ENCODE measurements at places on chromosomes 7 and 10. TPM values are rescaled to one million over a fixed set of nuclear protein-coding genes. Genes with fewer than 3 reads are reported as not detected.

The HYAL4 gene
- not detected for total RNA-seq

The CDHR1 gene
- 0.75 TPM for total RNA-seq

The SHLD2 gene
- total RNA-seq = 23.2 TPM

The KIF20B gene
- total RNA-seq = 6.8 TPM

The CTTNBP2 gene
- total RNA-seq = 4.9 TPM

The CPA2 gene
- total RNA-seq = not detected

The KCNMA1 gene
- 45.8 TPM for total RNA-seq

DNA sequence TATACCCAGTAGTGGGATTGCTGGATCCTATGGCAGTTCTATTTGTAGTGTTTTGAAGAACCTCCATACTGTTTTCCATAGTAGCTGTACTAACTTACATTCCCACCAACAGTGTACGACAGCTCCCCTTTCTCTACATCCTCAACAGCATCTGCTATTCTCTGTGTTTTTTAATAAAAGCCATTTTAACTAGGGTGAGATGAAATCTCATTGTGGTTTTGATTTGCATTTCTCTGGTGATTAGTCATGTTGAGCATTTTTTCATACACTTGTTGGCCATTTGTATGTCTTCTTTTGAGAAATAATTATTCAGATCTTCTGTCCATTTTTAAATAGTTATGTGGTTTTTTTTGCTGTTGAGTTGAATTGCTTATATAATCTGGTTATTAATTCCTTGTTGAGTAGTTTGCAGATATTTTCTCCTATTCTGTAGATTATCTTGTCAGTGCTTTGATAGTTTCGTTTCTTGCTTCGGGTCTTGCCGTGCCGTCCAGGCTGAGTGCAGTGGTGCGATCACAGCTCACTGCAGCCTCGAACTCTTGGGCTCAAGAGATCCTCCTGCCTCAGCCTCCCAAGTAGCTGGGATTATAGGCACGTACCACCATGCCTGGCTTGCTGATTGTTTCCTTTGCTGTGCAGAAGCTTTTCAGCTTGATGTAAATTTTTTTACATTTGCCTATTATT lies 12.0 kb downstream of the MTG1 start:
- DNase-seq = peak; percentile 65
- H3K27me3 ChIP-seq = no peaks in the 10 kb centered on the region
- peaks cover 10% of the 10 kb centered on the region for H3K4me1 ChIP-seq
- peak overlapping the region; percentile 31 for H3K27ac ChIP-seq
- H3K36me3 ChIP-seq = peaks cover 25% of the 10 kb centered on the region
- no peak overlapping the region for H3K4me3 ChIP-seq

DNA sequence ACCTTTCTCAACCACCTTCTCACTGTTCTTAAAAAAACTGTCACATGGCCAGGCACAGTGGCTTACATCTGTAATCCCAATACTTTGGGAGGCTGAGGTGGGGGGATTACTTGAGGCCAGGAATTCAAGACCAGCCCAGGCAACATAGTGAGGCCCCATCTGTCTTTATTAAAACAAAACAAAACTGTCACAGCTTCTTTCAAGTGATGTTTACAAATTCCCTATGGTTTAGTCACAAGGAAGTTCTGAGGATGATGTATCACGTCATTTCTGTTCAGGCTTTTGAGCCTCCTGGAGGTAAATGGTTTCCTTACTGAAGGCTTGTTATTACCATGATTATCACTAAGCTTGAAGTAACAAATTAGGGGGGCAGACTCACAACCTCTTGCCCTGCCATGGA lies 186.2 kb downstream of the CFTR start:
- H3K4me1 ChIP-seq = peaks cover 19% of the 10 kb centered on the region
- H3K27me3 ChIP-seq = no peaks in the 10 kb centered on the region
- peak; percentile 69 for DNase-seq
- no peak overlapping the region for H3K4me3 ChIP-seq
- no peak overlapping the region for H3K27ac ChIP-seq

- no peak for DNase-seq
- no peaks in the 10 kb centered on the region for H3K27me3 ChIP-seq
- no peak overlapping the region for H3K4me3 ChIP-seq
- no peak overlapping the region for H3K27ac ChIP-seq
- no peaks in the 10 kb centered on the region for H3K36me3 ChIP-seq
- H3K4me1 ChIP-seq = no peaks in the 10 kb centered on the region
Observed at GRCh38 chr10:87608756-87609155, 50.9 kb upstream of the PAPSS2 start.

DNA sequence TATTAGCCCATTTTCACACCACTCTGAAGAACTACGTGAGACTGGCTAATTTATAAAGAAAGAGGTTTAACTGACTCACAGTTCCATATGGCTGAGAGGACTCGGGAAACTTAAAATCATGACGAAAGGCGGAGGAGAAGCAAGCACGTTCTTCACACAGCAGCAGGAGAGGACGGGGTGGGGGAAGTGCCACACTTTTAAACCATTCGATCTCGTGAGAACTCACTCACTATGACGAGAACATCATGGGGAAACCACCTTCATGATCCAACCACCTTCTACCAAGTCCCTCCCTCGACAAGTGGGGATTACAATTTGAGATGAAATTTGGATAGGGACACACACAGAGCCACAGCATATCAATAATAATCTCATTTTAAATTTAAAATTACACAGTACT lies 80.2 kb downstream of the VWDE start:
- H3K36me3 ChIP-seq = no peaks in the 10 kb centered on the region
- no peak overlapping the region for H3K4me3 ChIP-seq
- no peaks in the 10 kb centered on the region for H3K27me3 ChIP-seq
- H3K4me1 ChIP-seq = no peaks in the 10 kb centered on the region

DNA sequence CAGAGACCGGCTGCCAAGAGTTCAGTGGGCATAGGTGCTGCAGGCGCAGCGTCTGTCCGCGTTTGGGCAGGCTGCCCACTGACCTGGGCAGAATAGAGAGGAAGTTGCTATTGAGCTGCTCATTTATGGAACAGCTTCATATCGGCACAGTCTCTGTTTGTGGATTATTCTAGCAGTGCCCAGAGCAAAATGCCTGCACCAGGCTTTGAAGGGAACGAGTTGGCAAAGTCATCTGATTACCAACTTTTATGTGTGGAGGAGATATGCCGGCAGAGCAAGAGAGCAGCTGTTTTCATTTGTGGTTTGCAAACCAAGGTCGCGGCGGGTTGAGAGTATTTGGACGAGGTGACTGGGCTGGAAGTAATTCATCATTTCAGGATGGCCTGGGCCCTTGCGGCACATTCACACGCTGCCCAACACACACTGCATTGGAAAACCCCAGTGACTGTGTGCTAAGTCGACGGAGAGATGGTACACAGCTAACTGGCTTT lies 228.5 kb downstream of the TCERG1L start:
- no peak overlapping the region for H3K4me3 ChIP-seq
- H3K27me3 ChIP-seq = no peaks in the 10 kb centered on the region
- H3K4me1 ChIP-seq = no peaks in the 10 kb centered on the region
- no peaks in the 10 kb centered on the region for H3K36me3 ChIP-seq
- H3K27ac ChIP-seq = no peak overlapping the region

DNA sequence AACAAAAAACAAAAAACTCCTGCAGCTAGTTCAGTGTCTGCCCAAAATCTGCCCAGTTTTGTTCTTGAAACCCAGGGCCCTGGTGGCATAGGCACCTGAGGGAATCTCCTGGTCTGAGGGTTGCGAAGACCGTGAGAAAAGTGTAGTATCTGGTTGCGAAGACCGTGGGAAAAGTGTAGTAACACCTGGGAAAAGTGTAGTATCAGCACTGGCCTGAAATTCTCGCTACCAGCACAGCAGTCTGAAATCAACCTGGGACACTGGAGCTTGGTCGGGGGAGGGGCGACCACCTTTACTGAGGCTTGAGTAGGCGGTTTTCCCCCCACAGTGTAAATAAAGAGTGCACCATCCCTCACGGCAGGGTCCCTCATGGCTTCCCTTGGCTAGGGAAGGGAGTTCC lies 82.5 kb upstream of the SP4 start:
- H3K27me3 ChIP-seq = no peaks in the 10 kb centered on the region
- DNase-seq = no peak
- H3K36me3 ChIP-seq = no peaks in the 10 kb centered on the region
- no peak overlapping the region for H3K4me3 ChIP-seq
- no peaks in the 10 kb centered on the region for H3K4me1 ChIP-seq
- no peak overlapping the region for H3K27ac ChIP-seq

- DNase-seq = no peak
- H3K36me3 ChIP-seq = no peaks in the 10 kb centered on the region
- H3K4me1 ChIP-seq = no peaks in the 10 kb centered on the region
Observed at GRCh38 chr10:34454590-34455261, 360.4 kb downstream of the PARD3 start.

DNA sequence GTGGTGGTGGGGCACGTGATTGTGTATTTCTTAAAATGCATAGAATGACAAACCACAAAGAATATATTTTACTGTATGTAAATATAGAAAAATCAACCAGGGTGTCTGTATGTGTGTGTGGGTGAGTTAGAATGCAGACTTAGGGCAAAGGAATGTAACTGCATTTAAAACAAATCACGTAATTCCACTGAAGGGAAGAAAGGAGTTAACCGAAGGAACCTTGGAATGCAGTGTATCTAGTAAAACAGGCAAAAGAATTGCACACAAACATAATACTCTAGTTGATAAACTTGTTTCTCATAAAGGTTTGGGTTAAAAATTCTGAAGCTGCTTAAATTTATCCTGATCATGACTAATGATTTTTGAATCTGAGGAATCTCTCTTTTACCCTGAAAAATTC lies 134.9 kb downstream of the ADRA2A start:
- peak; percentile 18 for DNase-seq
- H3K4me3 ChIP-seq = no peak overlapping the region
- H3K27ac ChIP-seq = peak overlapping the region; percentile 37
- no peaks in the 10 kb centered on the region for H3K4me1 ChIP-seq

DNA sequence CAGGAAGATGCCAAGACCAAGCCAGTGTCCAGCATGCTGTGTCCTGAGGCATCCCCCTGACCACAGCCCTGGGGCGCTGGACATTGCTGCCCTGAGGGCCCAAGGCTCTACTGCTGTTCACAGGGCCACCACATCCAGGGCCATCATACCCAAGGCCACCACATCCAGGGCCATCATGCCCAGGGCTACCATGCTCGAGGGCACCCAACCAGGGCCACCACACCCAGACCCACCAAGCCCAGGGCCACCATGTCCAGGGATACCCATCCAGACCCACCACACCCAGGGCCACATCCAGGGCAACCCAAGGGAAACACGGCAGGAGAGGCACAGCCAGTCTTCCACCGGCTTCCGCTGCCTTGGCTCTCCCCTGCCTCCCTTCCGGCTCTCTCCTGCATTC lies 17.1 kb downstream of the STK32C start:
- H3K36me3 ChIP-seq = no peaks in the 10 kb centered on the region
- H3K4me3 ChIP-seq = no peak overlapping the region
- peaks cover 6% of the 10 kb centered on the region for H3K27me3 ChIP-seq
- no peak for DNase-seq
- H3K4me1 ChIP-seq = no peaks in the 10 kb centered on the region
- H3K27ac ChIP-seq = no peak overlapping the region

- no peak overlapping the region for H3K27ac ChIP-seq
- no peak for DNase-seq
- H3K27me3 ChIP-seq = no peaks in the 10 kb centered on the region
- H3K4me1 ChIP-seq = no peaks in the 10 kb centered on the region
- H3K36me3 ChIP-seq = no peaks in the 10 kb centered on the region
Observed at GRCh38 chr10:14707481-14707880, 67.2 kb downstream of the FAM107B start.

DNA sequence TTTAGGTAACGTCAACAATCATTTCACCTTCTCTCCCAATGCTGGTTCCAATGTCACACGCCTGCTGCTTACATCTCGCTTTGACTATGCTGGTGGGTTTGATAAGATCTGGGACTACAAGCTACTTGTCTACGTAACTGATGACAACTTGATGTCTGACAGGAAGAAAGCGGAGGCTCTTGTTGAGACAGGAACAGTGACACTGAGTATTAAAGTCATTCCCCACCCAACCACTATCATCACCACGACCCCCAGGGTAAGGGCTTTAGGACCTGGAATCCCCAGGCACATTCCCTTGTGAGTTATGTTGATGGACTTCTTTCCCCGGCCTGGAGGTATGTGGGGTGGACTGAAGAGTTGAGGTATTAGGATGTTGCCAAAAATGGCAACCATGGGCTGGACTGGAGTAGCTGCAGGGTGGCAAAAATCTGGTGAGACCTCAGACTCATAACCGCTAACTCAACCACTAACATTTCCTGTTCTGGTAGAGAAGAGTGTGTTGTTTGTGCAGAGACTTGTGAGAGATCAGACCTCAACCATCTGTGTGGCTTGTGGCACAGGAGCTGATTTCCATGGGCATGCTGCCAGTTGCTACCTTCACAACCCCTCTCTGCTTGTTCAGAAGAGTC lies 59.2 kb downstream of the CDHR3 start:
- H3K27ac ChIP-seq = no peak overlapping the region
- no peak overlapping the region for H3K4me3 ChIP-seq
- H3K27me3 ChIP-seq = peaks cover 33% of the 10 kb centered on the region
- H3K36me3 ChIP-seq = no peaks in the 10 kb centered on the region
- peak; percentile 61 for DNase-seq

DNA sequence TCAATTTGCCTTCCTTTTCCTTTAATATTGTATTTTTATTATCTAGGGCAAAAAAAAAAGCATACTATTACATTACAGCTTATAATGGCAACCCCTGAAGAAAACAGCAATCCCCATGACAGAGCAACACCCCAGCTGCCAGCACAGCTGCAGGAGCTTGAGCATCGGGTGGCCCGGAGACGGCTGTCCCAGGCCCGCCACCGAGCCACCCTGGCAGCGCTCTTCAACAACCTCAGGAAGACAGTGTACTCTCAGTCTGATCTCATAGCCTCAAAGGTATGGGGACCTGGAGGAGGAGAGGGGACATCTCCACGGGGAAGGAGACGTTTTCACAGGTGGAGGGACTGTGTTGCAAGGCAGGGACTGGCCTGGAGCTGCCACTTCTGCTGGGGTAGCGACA lies 6.8 kb downstream of the STRA8 start:
- no peaks in the 10 kb centered on the region for H3K4me1 ChIP-seq
- peaks cover 7% of the 10 kb centered on the region for H3K27me3 ChIP-seq
- no peak for DNase-seq
- H3K36me3 ChIP-seq = no peaks in the 10 kb centered on the region
- H3K4me3 ChIP-seq = no peak overlapping the region

DNA sequence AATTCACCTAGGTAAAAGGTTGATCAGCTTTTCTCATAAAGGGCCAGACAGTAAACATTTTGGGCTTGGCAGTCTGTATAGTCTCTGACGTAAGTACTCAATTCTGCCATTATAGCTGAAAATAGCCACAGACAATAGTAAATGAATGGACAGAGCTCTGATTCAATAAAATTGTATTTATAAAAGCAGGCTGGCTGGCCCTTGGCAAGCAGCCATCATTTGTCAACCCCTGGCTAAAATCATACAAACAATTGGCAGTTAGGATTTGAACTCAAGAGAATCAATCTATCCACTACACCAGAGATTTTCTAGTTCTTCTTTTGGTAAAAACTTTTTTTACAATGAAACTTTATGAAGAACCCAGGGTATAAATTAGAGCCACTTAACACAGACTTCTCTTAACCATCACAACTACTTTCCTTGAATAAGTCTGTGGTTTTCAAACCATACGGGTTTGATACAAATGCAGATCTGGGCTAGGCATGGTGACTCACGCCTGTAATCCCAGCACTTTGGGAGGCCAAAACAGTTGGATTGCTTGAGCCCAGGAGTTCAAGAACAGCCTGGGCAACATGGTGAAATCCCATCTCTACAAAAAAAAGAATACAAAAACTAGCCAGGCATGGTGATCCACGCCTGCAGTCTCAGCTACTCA lies 124.5 kb downstream of the SLC16A9 start:
- H3K4me1 ChIP-seq = no peaks in the 10 kb centered on the region
- no peak overlapping the region for H3K4me3 ChIP-seq
- H3K27me3 ChIP-seq = no peaks in the 10 kb centered on the region
- DNase-seq = peak; percentile 67

- H3K27ac ChIP-seq = no peak overlapping the region
- no peak for DNase-seq
- peaks cover 4% of the 10 kb centered on the region for H3K27me3 ChIP-seq
- no peaks in the 10 kb centered on the region for H3K4me1 ChIP-seq
- H3K36me3 ChIP-seq = no peaks in the 10 kb centered on the region
Observed at GRCh38 chr7:135784013-135784412, 35.4 kb upstream of the FAM180A start.

Measured in astrocyte (in vitro differentiated cells and primary cell).